Activated CD8-positive, alpha-beta T cell treated with anti-CD3 and anti-CD28 coated beads for 36 hours (primary cell): ENCODE measurements at places on chromosomes 12 and 14.
A peak's percentile ranks its signal among the peaks of the same experiment; 100 is the strongest.

DNA sequence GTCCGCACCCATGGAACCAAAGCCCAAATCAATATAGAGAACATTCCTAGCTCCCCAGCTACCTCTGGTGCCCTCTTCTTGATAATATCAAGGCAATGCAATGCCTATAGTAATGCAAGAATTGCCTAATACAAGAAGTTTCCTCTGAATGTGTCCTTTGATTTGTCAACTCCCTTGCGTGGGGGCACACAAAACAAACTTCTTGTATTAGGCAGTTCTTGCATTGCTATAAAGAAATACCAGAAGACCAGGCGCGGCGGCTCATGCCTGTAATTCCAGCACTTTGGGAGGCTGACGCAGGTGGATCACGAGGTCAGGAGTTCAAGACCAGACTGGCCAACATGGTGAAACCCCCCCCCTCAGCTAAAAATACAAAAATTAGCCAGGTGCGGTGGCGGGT lies 10.4 kb upstream of the ITPK1 start:
- no peak for DNase-seq

GRCh38 chr14:53306267-53306721 lies 153.2 kb upstream of the DDHD1 start:
- peak; percentile 45 for DNase-seq

GRCh38 chr12:31629756-31630732 lies 29.4 kb upstream of the ETFBKMT start:
- no peak for DNase-seq

DNA sequence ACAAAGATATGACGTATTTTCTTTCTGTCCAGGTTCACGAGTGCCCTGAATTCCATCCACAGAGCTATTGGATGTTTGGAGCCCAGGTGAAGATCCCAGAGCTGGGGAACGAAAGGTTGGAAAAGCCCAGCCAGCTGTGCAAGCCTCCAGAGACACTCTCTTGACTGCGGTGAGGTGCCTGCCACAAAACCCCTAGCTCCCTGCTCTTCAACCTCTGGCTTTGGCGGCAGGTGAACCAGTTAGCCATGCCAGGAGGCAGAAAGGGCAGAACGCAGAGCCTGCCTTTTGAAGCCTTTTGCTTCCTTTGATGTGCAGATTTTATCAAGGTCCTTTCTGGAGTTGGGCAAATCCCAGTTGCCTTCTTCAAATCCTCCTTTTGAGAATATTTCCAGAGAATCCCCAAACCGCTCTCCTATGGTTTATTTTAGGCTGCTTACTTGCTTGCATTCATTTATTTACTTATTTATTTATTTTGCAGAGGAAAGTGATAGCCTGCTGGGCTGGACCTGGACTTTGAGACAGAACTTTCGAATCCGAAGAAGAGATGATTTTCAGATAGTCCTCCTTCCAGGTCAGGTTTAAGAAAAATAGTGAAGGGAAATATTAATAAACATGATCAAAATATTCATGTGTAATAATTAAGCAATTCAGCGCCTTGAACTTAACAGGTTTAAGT lies 411.2 kb upstream of the TBX3 start:
- no peak for DNase-seq

DNA sequence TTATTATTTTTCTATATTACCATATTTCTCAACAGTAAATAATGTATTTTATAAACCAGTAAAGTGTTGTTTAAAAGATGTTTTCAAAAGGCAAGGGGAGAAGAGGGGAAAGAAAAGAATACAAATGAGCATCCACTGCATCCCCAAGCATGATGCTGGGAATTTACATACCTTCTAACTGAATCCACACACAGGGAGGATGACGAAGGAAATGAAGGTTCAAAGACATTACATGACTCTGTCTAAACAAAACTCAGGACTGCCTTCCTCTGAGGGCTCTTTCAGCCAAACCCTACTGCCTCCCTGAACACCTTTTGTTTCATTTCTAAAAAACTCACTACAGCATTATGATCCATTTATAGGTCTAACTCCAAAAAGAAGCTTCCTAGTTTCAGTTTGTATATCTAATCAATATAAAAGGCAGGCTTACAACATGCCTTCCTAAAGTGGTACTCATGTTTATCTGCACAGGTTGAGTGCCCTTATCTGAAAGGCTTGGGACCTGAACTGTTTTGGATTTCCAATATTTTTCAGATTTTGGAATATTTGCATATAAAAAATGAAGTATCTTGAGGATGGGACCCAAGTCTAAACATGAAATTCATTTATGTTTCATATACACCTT lies 30.3 kb downstream of the DICER1 start:
- DNase-seq: no peak

DNA sequence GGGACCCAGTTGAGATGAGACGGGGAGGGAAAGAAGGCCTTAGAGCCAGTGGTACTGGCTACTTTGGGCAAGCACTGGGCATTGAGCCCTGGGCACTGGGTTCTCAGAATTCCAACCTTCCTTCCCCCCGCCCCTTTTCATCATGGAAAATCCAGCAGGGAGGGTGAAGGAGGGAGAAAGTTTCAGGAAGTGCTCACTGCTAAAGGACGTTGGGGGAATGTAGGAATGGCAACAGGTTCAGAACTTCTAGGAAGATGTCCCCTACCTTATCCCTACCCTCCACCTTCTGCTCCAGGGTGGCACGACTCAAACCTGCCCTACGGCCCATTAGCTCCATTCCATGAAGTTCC lies 4.2 kb upstream of the TNS2 start:
- no peak for DNase-seq

DNA sequence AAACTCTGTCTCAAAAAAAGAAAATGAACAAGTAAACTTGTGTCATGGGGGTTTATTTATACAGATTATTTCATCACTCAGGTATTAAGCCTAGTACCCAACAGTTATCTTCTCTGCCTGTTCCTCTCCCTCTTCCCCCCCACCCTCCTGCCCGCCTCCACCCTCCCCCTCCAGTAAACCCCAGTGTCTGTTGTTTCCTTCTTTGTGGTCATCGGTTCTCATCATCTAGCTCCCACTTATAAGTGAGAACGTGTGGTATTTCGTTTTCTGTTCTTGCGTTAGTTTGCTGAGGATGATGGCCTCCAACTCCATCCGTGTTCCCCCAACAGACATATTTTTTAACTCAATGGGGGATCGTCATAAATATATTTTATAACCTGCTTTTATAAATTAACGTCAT lies 12.3 kb downstream of the IL31 start:
- peak; percentile 47 for DNase-seq

DNA sequence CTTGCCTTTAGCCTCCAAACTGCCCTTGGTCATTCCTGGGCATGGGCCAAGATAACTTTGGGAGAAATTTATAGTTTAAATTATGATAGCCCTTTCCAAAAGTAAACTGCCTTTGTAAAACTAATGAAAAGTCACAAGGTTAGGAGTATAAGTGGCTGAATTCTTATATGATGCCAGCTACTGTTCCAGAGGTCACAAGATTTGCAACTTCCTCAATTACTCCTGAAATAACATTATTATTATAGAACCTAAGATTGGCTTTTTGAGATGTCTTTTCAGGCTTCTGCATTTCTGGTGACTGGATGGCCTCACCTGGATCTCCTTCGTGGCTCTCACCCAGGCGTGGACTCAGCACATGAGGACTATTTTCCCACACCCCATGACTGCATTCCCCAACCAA lies 55.0 kb downstream of the OSBPL8 start:
- no peak for DNase-seq

DNA sequence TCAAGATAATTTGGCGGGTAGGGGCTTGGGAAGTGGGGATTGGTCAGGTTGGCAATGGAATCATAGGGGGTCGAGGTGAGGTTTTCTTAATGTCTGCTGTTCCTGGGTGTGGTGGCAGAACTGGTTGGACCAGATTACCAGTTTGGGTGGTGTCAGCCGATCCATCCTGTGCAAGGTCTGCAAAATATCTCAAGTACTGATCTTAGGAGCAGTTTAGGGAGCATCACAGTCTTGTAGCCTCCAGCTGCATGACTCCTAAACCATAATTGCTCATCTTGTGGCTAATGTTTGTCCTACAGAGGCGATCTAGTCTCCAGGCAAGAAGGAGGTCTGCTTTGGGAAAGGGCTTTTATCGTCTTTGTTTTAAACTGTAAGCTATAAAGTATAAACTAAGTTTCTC lies 868.4 kb downstream of the DIO2 start:
- no peak for DNase-seq

DNA sequence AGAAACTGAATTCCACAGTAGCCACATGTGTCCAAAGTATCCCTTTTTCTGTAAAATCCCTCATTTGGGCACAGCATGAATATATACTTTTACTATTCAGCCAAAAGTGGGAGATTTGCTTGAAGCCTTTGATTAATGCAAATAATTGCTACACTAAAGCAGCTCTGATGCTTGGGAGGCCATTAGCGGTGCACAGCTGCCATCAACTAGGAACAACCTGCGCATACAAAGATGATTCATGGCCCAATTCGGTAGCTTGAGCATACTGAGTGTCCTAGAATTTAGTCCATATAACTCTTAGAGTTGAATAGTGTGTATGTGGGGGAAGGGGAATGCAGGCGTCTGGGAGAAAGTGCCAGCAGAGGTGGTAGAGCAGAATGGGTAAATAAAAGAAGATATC lies 277.0 kb upstream of the RMST start:
- no peak for DNase-seq
